OCI-LY7 (cell line): ENCODE measurements at places on chromosomes 3 and 15.
A peak's percentile ranks its signal among the peaks of the same experiment; 100 is the strongest.

GRCh38 chr3:139120086-139121056, 75.7 kb upstream of the PRR23C start:
- DNase-seq = no peak

DNA sequence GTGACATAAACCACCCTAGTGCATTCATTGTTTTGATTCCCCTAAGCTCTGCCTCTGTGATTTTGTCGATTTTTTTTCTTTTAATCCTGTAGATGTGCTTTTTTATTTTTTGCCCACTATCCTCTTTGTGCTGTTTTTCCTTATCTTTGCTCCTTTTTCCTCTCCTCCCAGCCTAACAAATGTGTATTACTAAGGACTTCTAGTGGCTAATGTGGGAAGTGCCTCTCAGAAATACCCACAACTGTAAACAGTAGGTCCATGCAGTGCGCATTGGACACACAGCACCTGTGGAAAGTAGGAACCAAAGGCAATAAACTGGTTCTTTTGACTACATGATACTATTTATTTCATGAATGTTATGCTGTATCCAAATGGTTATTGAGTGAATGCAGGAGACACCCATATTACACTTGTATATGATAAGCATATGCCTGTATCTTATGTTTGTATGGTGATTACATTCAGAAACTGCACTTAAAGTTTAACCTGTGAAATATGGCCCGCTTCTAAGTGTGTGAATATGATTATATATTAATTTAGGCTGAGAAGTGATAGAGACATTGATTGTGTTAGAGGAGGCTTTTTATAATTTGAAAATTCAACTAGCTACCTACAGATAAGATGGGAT, 147.8 kb downstream of the PLCL2 start:
- DNase-seq = peak; percentile 38

DNA sequence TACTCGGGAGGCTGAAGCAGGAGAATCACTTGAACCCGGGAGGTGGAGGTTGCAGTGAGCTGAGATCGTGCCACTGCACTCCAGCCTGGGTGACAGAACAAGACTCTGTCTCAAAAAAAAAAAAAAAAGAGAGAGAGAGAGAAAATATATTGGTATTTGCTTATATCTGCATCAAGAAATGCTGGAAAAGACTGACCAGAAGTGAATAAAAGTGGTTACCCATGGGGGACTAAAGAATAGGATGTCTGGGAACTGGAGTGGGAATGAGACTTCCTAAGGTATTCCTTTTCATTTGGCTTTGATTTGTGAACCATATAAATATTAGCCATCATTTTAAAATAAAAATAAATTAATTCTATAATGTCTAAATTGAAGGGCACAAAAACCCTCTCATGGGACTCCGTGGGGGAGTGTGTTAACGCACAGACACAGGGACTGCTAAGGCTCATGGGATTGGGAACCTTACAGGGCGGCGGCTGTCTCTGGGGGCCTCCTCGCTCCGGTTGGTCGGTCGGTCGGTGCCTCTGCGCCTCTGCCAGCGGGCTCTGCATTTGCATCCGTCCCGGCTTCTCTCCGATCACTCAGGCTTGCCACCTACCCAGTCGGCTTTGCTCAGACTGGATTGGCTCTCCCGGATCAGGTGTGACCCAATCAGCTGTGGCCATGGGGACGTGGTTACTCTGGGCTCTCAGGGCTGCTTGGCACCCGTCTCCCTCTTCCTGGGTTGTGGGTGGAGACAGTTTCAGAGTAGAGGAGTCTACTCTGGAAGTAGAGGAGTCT, 12.7 kb upstream of the TSPAN3 start:
- DNase-seq = peak; percentile 87

DNA sequence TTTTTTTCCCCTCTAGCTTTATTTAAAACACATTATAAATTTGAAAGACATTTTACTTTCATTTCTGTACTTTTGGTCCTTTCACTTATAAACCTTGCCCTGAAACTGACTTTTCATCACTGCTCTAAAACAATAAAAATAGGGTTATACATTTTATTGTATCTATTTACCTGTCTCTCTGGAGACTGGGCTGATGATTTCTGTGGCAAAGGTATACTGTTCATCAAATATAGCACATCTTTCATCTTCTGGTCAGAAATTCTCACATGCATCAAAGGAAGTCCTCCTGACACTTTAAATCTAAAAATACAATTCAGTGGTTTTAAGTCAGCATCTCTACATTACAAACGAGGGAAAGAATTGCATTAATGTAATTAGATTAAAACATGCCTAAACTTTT, 86.1 kb downstream of the VPS13C start:
- DNase-seq = no peak

- no peak for DNase-seq
Observed at GRCh38 chr3:188827103-188827502, 344.7 kb upstream of the TPRG1 start.

- no peak for DNase-seq
Observed at GRCh38 chr15:67091071-67091979, 25.9 kb downstream of the SMAD3 start.

- no peak for DNase-seq
Observed at GRCh38 chr3:36542186-36542585, 161.9 kb downstream of the STAC start.

DNA sequence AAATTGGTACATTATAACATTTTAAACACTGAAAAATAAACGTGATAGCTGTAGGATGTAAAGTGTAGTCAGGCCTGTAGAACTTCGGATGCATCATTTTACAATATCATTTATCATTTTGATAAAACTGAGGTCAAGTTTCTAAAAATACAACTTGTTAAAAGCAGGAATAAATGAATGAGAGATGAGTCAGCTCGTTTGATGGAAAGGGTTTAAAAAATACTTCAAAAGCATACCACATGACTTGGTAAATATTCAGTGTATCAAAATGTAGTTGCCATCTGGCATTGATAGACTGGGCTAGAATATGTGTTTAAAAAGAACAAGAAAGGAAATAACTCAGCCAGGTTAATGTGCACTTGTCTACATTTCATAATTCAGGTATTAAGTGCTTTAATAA, 357.0 kb downstream of the TIGIT start:
- DNase-seq = no peak

DNA sequence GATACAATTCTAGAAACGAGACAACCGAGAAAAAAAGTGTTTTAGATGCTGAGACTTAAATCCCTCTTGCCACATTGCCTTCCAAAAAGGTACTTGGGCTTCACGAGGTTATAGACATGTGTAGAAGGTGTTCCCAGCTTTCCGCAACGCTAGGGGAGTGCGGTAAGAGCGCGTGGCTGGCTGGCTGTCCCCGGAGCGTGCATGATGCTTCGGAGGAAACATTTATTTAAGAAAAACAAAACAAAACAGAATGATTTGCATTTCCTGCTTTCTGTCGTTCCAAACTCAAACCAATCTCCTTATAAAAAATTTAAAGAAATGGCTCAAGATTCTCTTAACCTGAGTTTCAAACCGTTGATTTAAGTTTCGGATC, 841 bp downstream of the SLC6A20 start:
- no peak for DNase-seq

DNA sequence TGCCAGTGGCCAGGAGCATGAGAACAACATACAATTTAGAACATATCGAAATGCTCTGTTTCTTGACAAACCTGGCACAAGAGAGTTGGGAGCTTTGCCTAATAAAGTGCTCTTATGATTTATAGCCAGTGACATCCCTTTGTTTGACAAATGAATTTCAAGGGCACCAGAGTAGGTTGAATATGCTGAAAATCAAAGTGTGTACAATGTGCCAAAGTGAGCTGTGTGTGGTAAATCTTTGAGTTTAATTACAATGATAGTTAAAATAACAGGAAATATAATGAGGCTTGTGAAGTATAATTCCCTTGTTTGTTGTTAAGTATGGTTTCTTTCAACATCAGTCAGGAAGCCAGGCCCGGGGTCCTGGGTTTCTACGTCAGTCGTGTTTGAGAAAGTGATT, 211.9 kb downstream of the EBLN2 start:
- DNase-seq = no peak
